ENCODE measurements at places on chromosomes 6 and 20.

DNA sequence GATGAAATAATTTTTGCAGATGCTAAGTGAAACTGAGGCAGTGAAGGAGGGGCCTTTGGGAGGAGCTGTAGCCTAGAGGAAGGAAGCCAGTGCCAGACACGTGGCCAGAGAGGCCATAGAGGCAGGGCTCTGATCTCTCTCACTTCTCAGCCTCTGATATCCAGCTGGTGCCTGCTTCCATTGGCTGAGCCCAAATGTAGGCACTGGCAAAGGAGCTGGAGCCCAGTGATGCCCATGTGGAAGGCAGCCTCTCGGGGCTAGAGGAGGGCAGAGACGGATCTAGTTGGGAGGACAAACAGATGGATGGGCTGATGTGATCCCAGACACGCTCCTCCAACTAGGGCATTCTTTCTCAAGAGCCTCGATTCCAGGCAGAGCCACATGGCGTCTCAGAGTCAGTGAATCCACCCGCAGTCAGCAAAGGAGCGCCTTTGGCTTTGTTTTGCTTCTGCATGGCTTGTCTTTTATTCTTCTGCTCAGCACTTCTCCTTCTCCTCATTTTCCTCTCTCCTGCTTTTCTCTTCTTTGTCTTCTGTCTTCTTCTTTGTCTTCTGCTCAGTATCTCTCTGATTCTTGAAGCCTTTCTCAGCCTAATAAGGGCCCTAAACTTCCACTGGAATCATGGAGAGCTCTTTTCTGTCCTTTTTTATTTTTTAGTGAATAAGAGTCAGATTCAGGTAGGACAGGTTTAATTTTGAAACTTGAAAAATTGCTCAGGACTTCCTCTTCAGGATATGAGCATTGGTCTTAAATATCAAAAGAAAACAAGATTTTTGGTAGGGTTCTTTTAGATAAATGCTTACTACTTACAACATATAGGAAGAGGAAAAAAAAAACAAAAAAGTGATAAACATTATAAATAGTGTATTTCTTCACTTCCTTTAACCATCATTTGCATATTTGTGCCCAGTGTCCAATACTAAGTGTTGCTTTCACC is 41.8 kb downstream of the CYP24A1 start:
- no peak for DNase-seq

GRCh38 chr6:139591075-139591865 is 216.8 kb upstream of the CITED2 start:
- DNase-seq: no peak

DNA sequence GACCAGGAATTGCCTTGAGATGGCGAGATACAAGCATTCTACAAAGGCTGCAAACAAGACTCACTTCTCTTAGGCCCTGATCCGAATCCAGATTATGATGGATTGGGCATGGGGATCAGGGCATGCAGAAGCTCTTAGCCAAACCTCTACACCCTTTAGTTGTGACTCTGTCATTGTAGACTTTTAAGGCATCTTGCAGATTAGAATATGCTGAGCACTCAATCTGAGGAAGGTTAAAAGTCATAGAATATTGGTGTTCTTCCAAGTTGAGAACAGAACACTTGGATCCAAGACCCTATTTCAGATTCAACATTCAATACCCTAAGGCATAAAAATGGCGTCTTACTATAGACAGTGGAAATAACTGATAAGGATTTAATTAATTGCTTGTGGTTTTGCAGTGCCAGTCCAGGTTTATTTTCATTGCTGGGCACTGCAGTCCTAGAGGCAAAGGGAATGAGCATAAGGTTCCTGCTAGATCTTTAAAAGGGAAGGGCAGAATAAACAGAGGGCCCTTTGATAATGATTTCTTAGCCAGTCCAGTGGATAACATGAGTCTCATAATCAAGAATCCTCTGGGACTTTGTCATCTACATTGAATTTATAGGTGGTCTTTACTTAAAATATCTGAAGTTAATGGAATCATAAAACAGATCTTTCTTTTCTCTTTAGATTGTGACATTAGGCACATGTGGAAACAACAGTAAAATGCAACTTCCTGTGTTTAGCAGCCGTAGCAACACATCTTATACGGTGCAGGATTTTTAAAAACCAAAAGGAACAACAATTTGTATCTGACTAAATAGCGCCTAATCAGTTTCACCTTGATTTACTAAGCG is 17.6 kb downstream of the PHACTR2 start:
- no peak for DNase-seq

DNA sequence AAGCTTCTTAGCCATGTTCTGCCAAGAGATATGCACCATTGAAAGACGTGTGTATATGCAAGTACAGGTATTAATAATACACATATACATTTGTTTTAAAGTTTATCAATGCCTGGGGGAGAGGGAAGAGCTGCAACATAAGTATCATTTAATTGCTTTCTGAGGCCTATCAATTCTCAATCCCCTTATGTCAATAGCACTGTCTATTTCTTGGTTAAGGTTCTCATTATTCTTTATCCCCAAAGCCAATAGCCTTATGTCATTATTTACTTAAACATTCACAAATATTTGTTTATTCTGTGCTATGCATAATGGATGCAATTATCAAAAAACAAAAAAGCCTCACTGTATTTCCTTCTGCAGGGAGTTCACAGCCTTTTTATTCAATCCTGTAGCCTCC is 350.3 kb upstream of the KCNQ5 start:
- no peak for DNase-seq

- no peak for DNase-seq
These were observed 294.9 kb upstream of the MARCKS start for GRCh38 chr6:113562248-113562647.

GRCh38 chr6:98980819-98981218 is 33.1 kb upstream of the FBXL4 start:
- no peak for DNase-seq

GRCh38 chr6:49549691-49550491 is 577 bp upstream of the C6orf141 start:
- no peak for DNase-seq

GRCh38 chr20:54134445-54135220 is 39.2 kb downstream of the CYP24A1 start:
- DNase-seq: no peak

GRCh38 chr6:12165297-12165696 is 124.9 kb upstream of the EDN1 start:
- DNase-seq: no peak

DNA sequence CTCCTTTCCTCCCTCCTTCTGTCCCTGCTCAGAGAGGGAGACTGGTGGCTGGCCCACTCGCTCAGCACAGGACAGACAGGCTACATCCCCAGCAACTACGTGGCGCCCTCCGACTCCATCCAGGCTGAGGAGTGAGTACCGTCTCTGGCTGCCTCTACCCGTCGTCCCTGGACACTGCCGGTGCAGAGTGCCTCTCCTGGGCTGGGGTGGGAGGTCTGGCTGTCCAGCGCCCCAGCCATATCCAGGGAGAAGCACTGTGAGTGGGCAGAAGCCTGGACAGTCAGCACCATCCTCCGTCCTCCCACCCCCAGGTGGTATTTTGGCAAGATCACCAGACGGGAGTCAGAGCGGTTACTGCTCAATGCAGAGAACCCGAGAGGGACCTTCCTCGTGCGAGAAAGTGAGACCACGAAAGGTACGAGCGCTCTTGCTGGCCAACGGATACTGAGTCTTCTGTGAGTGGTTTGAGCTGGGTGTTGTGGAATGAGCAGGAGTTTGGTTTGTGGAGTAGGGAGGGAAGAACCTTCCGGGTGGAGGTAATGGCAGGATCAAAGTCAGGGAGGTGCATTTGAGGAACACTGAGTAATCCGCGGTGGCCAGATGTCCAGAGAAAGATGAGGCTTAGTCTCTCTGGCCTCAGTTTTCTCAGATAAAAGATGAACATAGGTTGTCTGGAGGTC is 48.1 kb downstream of the SRC start:
- DNase-seq: no peak

DNA sequence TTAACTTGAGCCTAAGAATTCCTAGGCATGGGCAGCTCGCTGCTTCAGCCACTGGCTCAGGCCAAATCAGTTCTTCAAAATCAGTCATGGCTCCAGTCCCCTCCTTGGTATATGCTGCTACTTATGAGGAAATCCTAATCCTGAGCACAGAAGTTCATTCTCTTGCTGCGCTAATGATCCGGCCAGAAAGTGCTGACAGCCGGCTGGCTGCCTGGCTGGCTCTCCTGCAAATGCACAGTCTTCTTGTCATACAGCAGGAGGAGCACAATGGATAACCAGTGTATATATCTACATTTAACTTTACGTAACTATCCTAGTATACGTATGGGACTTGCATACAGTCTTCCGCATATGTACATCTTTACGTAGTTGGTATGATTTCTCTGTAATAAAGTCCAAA is 500.8 kb downstream of the PRKN start:
- DNase-seq: no peak

GRCh38 chr6:16374461-16375200 is 136.2 kb downstream of the GMPR start:
- no peak for DNase-seq

- DNase-seq: no peak
These were observed 10.3 kb upstream of the DST start for GRCh38 chr6:56652994-56653393.

GRCh38 chr20:17617212-17617867 is 47.5 kb downstream of the DSTN start:
- DNase-seq: peak; percentile 72

DNA sequence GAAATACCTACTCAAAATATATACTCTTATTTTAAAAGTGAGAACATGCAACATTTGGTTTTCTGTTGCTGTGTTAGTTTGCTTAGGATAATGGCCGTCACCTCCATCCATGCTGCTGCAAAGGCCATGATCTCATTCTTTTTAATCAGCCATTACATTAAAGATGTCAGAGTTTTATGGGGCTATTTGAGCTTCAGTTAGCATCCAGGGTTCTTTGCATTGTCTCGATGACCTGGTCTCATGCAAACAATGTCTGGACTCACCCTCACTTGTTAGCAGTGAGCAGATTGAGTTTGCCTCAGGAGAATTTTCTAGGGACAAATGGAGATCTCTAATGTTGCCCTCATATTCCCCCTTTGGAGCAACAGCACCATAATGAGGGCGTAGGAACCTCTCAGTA is 458.7 kb upstream of the AGPAT4 start:
- no peak for DNase-seq

DNA sequence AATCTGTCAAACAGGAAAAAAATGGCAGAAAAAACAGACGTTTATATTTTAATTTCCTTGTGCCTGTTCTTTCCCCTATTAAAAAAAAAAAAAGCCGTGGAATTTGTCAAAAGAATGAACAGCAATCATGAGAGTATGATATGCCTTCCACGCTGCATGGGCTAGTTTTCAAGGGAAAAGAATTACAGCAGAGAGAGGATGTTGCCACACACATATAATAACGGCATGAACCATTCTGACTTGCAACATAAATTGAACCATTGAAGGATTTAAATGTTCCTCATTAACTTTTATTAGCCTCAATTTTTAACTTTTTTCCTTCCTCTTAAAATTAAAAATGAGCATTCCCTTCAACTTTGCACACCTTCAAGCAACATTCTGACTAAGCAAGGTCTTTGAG is 301.8 kb downstream of the FOXC1 start:
- DNase-seq: no peak

DNA sequence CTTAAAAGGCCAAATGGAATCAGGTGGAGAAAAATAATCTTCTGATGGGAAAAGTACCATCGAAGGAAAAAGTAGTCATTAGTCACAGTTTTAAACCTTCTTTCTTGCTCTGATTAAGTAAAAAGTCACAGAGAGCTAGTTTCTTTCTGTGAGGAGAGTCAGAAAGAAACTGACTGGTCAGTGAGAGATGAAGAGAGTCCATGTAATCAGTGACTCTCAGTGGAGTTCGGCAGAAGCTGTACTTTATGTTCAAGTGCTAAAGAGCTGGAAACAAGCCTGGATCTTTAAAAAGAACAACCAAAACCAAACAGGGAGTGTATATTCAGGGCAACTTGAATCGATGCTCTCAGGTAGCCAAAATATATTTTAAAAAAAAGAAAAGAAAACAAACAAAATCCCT is 44.5 kb downstream of the MDGA1 start:
- DNase-seq: peak; percentile 59

DNA sequence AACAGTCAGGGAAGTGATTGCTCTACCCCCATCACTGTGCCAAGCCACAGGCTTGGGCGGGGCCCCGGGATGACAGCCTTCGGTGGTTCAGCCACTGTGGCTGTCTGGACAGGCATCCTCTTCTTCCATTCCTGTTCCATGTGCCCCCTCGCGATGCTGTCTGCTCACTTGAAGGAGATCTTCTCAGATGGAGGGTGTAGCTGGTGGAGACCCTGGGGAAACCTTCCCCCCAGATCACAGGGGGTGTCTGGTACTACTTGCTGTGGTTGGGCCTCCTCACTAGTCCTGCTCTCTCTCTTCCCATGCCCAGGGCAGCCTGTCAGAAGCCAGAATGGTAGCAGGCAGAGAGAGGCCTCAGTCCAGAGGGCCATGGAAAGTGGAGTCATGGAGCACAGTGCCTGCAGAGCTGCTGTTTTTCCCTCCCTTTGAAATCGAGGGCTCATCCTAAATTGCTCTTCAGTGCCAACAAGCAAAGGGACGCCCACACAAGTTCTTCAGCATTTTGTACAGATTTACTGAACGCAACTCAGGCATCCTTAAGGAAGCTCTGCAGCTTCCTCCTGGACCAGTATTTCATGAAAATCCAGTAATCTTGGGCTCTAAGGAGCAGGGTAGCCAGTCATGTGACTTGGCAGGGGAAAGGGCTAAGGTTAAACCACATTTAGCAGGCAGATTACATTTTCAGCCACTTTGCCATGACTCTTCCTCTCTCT is 326.6 kb downstream of the ZFAND3 start:
- DNase-seq: no peak

GRCh38 chr20:22686097-22686496 is 101.7 kb upstream of the FOXA2 start:
- DNase-seq: no peak

All from GM13977 (cell line).